ENCODE measurements at places on chromosomes 5 and 9.

DNA sequence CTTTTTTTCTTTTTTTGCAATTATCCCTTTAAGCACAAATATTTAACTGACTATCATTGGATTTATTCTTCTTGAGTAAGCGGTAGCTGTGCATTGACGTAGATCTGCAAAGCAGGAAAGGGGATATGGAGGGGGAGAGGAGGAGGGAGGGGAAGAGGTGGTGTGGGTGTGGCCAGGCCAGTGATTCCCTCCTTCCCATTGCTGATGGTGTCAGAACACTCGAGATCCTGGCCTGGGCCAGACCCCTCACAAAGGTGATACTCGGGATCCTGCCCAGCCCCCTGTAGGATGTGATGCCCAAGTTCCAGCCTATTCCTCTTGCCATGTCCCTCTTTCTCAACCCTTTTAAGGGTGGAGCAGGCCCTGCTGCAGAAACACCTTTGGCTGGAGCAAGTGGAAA, 9.9 kb downstream of the SLC36A3 start:
- no peak for DNase-seq

- no peak for DNase-seq
These were observed 80.7 kb downstream of the C9orf152 start for GRCh38 chr9:110126986-110127864.

DNA sequence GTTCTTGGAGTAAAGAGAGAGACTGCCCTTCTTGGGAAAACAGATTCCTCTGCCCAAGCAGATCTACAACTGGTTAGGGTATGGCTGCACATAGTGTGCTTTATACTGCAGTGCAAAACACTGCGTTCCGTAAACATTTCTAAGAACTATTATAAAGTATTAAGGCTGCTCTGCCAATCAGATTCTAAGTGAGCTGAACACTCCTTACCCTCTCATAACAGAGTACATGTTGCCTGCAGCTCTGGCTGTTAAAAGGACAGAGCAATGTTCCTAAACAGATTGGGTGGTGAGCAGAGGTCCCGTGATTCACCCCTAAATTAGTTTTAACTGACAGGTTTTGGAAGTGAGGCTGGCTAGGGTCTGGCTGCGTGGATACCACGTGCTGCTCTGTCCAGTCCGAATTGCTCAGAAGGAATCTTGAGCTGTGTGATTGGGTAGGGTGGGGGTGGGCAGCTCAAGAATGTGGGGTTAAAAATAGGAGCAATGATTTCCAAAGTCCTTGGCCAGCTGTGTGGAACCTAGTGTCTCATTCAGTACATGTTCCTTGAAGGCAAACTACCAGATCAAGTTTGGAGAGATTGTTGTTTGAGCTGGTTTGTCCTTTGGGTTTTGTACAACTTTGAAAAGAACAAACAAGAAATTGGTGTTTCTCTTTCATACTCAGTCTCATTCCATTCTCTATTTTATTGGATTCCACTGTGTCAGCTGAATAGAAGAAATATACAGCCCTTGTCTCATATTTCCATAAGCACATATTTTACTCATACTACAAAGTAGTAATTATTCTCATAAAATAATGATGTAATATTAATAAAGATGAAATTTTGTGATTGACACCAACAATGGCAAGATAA, 497.6 kb upstream of the CD180 start:
- DNase-seq, result no peak

DNA sequence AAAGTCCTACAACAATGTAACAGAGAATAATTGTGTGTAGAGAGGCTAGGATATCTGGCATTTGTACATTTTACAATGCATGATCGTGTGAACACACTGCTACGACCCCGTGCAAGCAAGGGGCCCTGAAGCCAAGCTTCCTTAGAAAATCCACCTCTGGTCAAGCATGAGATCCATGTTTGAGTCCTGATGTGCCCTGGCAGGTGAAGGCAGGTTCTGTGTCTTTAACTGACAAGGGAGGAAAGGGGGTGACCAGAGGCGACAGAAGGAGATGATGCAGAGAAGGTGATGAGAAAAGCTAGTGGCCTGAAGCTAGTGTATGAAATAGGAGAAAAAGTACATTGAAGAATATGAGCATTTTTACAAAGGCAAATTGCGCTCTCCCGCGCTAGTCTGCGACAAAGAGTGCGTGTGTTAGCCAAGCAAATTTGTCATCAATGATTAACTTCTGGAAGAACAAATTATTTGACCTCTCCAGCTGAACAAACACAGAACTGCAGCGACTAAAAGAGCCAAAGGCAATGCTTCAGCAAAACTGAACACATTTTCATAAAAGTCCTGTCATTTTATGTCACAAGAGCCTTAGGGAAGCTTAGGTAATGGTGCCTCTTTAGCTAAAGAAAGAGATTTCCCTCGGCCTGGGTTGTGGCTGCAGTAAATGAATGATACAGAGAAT, 101.7 kb upstream of the DAPK1 start:
- DNase-seq, result no peak

GRCh38 chr5:180658774-180659564, 9.6 kb upstream of the FLT4 start:
- DNase-seq, result no peak

DNA sequence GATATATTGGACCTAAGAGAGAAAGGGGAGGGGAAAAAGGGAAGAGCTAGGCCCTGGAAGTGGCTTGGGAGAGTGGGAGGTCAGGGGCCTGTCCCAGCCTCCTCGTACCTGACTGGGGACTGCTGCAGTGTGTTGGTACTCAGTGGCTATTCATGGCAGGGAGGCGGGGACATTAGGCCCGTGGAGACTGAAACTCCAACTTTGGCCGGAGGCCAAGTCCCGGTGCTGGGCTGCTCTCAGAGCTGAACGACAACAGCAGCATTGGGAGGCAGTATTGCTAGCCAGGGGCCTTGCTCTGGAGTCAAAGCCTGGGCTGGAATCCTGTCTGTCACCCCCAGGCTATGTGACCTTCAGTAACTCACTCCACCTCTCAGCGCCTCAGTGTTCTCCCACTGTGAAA, 37.8 kb downstream of the NEURL1B start:
- DNase-seq, result no peak

DNA sequence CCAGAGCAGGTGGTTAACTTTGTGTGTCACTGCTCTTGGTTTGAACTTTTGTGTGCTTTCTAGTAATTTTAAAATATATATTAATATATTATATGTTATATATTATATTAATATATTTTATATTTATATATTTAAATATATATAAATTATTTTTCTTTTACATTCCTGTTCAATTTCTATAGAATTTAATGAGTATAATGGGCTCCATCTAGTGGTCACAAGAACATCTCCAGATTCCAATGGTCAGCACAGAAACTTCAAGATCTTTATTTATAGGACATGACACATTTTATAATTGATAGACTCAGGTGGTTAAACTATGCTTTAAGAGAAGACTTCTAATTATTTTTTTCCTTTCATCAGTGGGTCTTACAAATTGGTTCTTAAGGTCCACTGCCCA, 39.1 kb downstream of the COL23A1 start:
- DNase-seq, result no peak

GRCh38 chr5:143397302-143398052, 6.0 kb downstream of the NR3C1 start:
- no peak for DNase-seq

GRCh38 chr9:78280982-78281668, 15.8 kb upstream of the PSAT1 start:
- DNase-seq, result no peak

DNA sequence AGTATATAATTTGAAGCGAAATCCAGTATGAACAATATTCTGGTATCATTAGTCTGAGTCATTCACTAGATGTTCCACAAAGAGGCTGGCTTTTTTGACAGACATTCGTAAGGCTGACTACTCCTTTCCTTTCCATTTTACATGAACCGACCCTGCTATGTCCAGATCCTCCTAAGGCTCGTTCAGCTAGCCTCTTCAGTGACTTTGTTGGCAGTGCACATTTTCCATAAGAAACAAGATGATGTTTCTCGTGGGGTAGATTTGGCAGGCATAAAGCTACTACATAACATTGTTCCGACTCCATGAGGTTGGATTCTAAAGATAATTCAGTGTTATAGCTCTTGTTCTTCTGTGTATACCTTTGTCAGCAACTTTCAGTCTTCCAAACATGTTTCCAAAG, 49.0 kb downstream of the ZNF462 start:
- no peak for DNase-seq

GRCh38 chr5:17832949-17833745, 198.9 kb downstream of the TAF11L14 start:
- DNase-seq, result no peak

DNA sequence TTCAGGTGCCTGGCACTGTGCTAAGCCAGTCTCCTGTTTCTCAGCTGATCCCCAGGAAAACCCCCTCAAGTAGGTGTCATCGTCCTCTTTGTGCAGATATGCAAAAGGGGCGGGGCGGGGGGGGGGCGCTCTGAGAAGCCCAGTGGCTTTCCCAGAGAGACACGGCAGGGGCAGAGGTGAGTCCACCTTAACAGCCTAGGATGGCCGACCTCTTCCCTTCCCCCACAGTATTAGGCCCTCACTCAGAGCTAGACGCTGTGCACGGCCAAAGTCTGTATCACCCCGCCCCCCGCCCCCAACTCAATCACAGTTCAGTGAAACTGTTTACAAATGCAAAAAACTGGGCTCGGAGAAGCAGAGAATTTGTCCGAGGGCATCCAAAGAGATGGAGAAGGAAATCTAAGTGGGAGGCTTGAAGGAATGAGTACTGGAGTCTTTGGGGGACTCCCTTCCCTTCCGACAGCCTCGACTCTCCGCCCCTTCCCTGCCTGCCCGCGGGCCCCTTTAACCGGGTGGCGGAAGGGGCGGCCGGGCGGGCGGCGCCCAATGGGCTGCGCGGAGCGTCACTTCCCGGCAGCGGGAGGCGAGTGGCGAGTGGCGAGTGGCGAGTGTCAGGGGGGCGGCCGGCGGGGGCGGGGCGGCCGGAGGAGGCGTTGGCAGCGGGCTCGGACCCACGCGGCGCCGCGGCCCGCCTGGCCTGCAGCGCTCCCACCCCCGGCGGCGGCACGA, at the start of gene ERGIC1:
TSS of gene ERGIC1 (plus strand) at position 566 of the 729 bp plus-strand sequence. CDS start at position 729, 163 bp downstream.
- DNase-seq, result peak; percentile 37

GRCh38 chr5:146529984-146530383, 14.0 kb upstream of the GPR151 start:
- no peak for DNase-seq

- DNase-seq, result no peak
These were observed 82.7 kb downstream of the SV2C start for GRCh38 chr5:76165711-76166374.

DNA sequence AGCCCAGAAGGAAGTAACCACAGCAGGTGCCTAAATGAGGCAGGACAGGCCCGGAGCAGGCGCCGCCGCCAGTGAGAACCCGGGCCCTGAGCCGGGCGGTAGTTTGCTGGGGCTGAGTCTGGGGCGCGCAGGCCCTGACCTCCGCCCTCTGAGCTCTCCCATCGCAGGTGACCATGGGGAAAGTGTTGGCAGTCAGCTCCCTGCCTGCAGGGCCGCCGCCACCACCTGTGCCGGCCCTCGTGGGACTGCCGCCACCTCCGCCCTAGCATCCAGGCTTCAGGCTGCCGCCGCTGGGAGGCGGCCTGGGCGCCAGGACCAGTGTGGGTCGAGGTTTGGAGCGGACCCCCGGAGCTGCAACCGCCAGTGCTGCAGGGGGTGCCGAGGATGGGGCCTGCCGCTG, 61.1 kb downstream of the TARS1 start:
- no peak for DNase-seq

GRCh38 chr5:128228008-128228407, 144.4 kb downstream of the SLC12A2 start:
- no peak for DNase-seq

DNA sequence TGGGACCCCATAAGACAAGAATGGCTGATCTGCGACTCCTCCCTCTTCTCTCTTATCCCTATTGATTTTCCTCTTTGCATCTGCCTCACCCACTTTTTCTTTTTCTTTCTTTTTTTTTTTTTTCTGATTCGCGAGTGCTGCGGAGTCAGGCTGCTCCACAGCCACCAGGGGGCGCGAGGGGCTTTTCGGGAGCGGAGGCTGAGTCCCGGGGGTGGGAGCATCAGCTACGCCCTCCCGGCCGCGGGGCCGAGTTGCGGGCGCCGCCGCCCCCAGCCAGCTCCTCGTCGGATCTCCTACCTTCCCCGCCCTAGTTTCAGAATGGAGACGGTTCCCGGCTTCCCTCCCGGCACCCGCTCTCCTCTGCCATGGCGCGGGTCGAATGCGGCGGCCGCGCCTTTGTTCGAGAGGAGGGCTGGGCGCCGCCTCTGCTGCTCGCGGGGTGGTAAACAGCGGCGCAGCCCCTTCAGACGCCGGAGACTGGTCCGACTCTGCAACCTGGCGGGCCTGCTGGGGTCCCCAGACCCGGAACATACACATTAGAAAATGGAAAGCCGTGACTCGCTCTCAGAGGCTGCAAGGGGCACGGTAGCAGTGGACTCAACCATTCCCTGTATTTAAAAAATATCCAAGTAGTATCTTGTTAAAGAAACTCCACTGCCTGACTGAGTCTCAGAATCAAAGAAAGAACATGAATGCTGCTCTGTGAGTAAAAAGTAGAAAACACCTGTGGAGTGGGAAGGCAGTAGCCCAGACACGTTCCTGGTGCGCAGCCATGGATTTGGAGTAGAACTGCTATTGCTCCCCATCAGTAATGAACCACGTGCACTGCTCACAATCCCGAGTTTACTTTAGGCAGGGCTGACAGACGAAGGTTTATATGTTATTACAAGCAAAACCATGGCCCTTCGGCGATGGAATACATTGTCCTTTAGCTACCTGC, 55.7 kb downstream of the DPYSL3 start:
- peak; percentile 38 for DNase-seq

DNA sequence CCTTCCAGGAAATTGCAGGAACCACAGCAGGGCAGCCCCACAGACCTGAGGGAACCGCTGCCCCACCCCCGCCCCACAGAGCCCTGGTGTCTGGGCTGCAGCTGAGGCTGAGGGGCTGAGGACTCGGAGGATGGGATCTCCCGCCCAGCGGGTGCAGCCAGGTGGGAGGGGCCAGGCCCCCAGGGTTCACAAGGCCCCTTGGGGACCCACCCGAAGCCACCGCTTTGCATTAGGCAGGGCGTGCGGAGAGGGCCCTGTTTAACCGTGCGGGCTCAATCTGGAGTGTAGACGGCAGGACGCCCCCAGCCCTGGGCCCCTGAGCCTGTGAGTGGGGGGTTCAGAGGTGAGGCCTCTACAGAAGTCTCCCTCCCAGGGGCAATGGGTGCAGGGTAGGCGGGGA, 10.8 kb downstream of the NOTCH1 start:
- DNase-seq, result no peak

DNA sequence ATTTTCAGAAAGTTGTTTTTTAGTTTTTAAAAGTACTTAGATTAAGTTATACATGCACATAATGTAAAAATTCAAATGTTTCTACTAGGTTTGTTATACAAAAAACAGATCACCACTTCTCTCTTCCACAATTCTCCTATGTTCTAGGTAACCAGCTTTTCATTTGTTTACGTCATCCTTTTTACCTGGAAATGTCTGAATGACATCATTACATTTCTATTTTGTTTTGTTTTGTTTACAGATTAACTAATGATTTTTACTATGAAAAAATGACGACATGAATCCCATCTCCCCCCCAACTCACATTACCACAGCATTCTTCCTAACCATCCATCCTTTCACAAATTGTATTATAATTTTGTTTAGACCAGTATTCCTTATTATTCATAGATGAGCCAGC, 1709.2 kb downstream of the EFNA5 start:
- DNase-seq, result no peak

Measured in activated CD4-positive, alpha-beta T cell treated with anti-CD3 and anti-CD28 coated beads for 24 hours (primary cell).